Immature natural killer cell (primary cell): ENCODE measurements at places on chromosomes 12 and 14. TPM values are rescaled to one million over a fixed set of nuclear protein-coding genes. Genes with fewer than 3 reads are reported as not detected.

SLC17A8 gene
- not detected for polyA plus RNA-seq

TPPP2 gene
- not detected for polyA plus RNA-seq

FERMT2 gene
- polyA plus RNA-seq: not detected

CISTR gene
- polyA plus RNA-seq: not detected

PLEKHH1 gene
- polyA plus RNA-seq: not detected

BAZ2A gene
- 11.9 TPM for polyA plus RNA-seq

ITGB7 gene
- 389 TPM for polyA plus RNA-seq

PRH2 gene
- polyA plus RNA-seq: not detected

TSPAN8 gene
- polyA plus RNA-seq: not detected

ASIC1 gene
- polyA plus RNA-seq: not detected

OR11H12 gene
- polyA plus RNA-seq: not detected

PPP4R4 gene
- not detected for polyA plus RNA-seq

RAPGEF3 gene
- 0.25 TPM for polyA plus RNA-seq

DNA sequence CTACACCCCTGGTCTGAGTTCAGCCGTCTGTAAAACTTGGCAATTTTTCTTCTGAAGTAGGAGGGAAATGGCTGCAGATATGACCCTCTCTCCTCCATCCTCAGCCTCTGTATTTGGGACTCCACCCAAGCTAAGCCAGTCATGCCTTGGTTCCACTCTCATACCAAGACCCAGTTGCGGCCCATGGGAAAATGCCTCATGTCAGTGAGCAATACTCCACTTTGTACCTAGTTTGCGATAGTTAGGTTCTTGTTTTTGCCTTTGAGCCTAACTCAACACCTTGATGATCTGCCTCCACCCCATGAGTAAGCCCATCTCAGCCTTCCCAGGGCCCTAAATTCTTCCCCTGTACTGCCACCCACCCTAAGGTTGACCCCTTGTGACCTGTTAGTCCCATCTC is 143.4 kb downstream of the HMGA2 start:
- H3K27ac ChIP-seq: no peak overlapping the region
- H3K4me3 ChIP-seq: no peak overlapping the region
- peaks cover 11% of the 10 kb centered on the region for H3K4me1 ChIP-seq
- H3K27me3 ChIP-seq: peaks cover 15% of the 10 kb centered on the region
- no peaks in the 10 kb centered on the region for H3K36me3 ChIP-seq
- no peak for DNase-seq

GRCh38 chr12:176321-177181 is 37.4 kb downstream of the SLC6A12 start:
- H3K27me3 ChIP-seq: peaks cover 5% of the 10 kb centered on the region
- H3K4me3 ChIP-seq: no peak overlapping the region
- DNase-seq: no peak
- H3K4me1 ChIP-seq: peaks cover 13% of the 10 kb centered on the region

GRCh38 chr12:31207799-31208465 is 118.0 kb downstream of the SINHCAF start:
- H3K4me1 ChIP-seq: no peaks in the 10 kb centered on the region
- H3K27me3 ChIP-seq: peaks cover 9% of the 10 kb centered on the region
- DNase-seq: no peak
- H3K36me3 ChIP-seq: no peaks in the 10 kb centered on the region
- H3K27ac ChIP-seq: no peak overlapping the region

DNA sequence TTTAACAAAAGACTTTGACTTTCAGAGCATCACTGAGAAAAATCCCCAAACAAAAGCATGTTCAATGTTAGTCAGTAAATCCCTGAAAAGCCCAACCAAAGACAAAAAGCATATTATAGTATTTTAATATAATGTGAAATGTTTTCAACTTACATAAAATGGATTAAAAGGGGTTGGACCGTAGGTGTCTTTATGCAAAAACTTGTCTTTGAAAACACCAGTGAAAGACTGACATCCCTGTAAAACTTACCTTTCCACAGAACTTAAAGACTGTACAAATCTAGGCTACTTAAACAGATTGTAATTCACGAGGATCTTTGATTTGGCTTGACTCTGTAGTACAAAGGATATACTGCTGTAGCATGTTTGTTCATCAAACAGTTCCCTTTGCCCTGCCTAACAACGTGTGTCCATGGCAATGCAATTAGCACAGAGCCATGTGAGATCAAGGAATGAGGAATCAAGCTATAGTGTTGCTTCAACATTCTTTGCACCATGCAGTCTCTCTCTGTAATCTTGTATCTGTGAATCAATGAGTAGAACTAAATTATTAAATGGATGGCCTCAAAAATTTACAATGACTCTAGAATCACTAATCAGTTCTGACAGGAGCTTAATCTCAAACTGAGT is 138.5 kb upstream of the SYT1 start:
- no peak overlapping the region for H3K4me3 ChIP-seq
- no peaks in the 10 kb centered on the region for H3K4me1 ChIP-seq
- DNase-seq: no peak
- H3K27ac ChIP-seq: no peak overlapping the region

GRCh38 chr14:53027041-53027440 is 76.2 kb upstream of the FERMT2 start:
- DNase-seq: no peak
- peaks cover 6% of the 10 kb centered on the region for H3K4me1 ChIP-seq
- H3K27ac ChIP-seq: no peak overlapping the region
- no peaks in the 10 kb centered on the region for H3K27me3 ChIP-seq
- no peak overlapping the region for H3K4me3 ChIP-seq

GRCh38 chr12:87928031-87928430 is 101.2 kb downstream of the C12orf50 start:
- H3K4me1 ChIP-seq: no peaks in the 10 kb centered on the region
- no peaks in the 10 kb centered on the region for H3K36me3 ChIP-seq
- H3K27ac ChIP-seq: no peak overlapping the region
- no peak for DNase-seq
- peaks cover 2% of the 10 kb centered on the region for H3K27me3 ChIP-seq

DNA sequence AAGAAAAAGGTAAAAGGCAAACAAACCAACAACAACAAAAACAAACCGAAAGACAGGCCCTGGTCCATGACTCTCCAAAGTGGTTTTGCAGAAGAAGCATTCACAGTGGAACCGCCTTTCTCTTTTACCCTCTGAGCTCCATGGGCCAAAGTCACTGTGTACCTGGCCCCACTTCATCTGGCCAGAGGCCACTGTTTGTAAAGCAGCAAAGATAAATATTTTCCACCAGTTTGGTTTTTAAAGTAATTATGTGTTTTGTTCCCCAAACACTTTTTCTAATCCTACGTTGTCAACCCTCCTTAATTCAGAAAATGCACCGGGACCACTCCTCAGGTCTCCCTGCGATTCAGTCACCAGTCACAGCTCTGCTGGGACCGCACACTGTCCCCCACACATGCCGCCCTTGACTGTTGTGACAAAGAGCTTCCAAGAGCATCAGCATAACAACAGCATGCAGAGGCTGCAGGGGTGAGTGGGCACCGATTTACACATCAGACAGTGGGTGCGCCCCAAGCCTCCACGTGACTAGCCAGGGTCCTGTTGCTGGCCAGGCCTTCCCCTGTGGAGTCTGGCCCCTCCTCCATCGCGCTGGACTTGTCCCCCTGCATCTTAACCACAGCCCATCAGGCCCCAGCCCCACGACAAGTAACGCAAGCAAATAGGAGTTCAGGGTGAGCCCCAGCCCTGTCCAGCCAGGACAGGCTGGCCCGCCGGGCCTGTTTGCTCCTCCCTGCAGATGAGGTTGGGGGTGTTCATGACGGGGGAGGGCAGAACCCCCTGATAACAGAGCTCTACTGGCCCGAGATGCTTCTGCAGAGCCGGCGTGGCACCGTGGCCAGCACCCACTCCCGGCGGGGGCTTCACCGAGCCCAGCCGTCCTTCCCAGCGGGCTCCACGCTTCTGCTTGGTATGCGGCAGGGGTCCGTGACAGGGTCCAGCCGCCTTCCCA is 65.2 kb upstream of the DIO3 start:
- H3K4me1 ChIP-seq: no peaks in the 10 kb centered on the region
- peaks cover 4% of the 10 kb centered on the region for H3K27me3 ChIP-seq
- DNase-seq: no peak
- no peak overlapping the region for H3K27ac ChIP-seq
- no peak overlapping the region for H3K4me3 ChIP-seq

DNA sequence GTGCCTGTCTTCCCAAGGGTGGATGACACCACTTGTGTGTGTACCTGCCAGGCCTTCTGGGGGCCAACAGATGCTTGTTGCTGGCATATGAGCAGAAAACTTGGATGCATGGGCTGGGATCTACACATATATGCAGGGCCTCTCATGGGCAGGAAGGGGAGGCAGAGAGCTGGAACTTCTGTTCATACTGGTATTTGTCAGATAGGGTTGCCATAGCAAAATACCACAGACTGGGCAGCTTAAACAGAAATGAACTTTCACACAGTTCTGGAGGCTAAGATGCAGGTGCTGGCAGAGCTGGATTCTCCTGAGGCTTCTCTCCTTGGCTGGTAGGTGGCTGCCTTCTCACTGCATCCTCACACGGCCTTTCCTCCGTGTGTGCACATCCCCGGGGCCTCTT is 121.8 kb downstream of the SUDS3 start:
- H3K36me3 ChIP-seq: no peaks in the 10 kb centered on the region
- H3K4me1 ChIP-seq: no peaks in the 10 kb centered on the region
- peaks cover 2% of the 10 kb centered on the region for H3K27me3 ChIP-seq

- H3K27me3 ChIP-seq: peaks cover 2% of the 10 kb centered on the region
- H3K27ac ChIP-seq: no peak overlapping the region
- no peak overlapping the region for H3K4me3 ChIP-seq
- no peak for DNase-seq
These were observed 207.6 kb upstream of the C14orf180 start for GRCh38 chr14:104371917-104372316.

DNA sequence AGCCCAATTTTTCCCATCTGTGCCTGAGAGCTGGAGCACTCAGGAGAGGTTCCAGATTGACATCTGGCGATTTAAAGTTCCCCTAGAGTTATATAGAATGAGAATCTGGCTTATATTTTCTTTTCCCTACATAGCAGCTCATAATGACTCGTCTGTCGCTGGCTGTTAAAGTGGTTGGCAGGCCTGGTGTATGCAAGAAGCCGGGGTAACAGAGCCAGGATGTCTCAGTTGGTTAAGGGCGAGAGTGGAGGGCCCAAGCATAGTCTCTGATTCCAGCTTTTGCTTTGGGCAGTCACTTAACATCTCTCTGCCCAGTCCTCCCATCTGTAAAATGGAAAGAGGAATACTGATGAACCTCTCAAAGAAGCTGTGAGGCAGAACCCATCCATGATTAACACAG is 751.6 kb downstream of the NOVA1 start:
- H3K36me3 ChIP-seq: no peaks in the 10 kb centered on the region
- H3K27ac ChIP-seq: no peak overlapping the region
- H3K27me3 ChIP-seq: no peaks in the 10 kb centered on the region

- no peaks in the 10 kb centered on the region for H3K36me3 ChIP-seq
- no peak for DNase-seq
- no peak overlapping the region for H3K4me3 ChIP-seq
- H3K4me1 ChIP-seq: no peaks in the 10 kb centered on the region
- no peak overlapping the region for H3K27ac ChIP-seq
- H3K27me3 ChIP-seq: no peaks in the 10 kb centered on the region
These were observed 107.4 kb downstream of the PPM1A start for GRCh38 chr14:60356386-60356785.

- H3K4me1 ChIP-seq: no peaks in the 10 kb centered on the region
- H3K36me3 ChIP-seq: peaks cover 16% of the 10 kb centered on the region
- H3K27ac ChIP-seq: no peak overlapping the region
- H3K4me3 ChIP-seq: no peak overlapping the region
- no peak for DNase-seq
These were observed 24.8 kb downstream of the PLEK2 start for GRCh38 chr14:67387195-67387594.

GRCh38 chr14:64549791-64550620 is at the start of gene PPP1R36:
TSS of gene PPP1R36 (plus strand) at chr14:64549961. CDS start at chr14:64549998, 37 bp downstream.
- peak; percentile 48 for DNase-seq
- H3K4me1 ChIP-seq: peaks cover 14% of the 10 kb centered on the region
- H3K27me3 ChIP-seq: peaks cover 9% of the 10 kb centered on the region
- H3K36me3 ChIP-seq: no peaks in the 10 kb centered on the region
- H3K27ac ChIP-seq: no peak within 1 kb of the TSS

DNA sequence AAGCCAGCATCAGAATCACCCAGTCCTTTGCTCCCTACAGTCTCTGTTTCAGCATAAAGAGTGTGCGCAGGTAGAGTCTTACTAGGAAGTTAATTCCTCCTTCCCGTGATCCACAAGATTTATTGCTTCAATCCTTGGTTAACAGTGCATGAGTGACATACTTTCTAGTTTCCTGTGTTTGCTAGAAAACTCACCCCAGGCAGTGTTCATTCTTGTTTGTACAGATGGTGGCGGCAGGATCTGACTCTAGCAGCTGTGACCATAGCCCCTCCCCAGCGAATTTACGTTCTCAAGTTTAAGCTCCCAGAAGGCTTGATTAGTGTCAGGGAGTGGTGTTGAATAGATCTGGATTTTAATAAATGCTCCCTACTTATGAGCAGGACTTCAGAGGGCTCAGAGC is 75.9 kb upstream of the ANO2 start:
- DNase-seq: no peak
- H3K4me1 ChIP-seq: no peaks in the 10 kb centered on the region
- no peak overlapping the region for H3K4me3 ChIP-seq
- H3K27ac ChIP-seq: no peak overlapping the region
- no peaks in the 10 kb centered on the region for H3K36me3 ChIP-seq

- DNase-seq: no peak
- H3K4me3 ChIP-seq: no peak overlapping the region
- H3K36me3 ChIP-seq: peaks cover 40% of the 10 kb centered on the region
- H3K27me3 ChIP-seq: peaks cover 3% of the 10 kb centered on the region
These were observed 244.4 kb upstream of the GARIN2 start for GRCh38 chr14:66944872-66945271.

DNA sequence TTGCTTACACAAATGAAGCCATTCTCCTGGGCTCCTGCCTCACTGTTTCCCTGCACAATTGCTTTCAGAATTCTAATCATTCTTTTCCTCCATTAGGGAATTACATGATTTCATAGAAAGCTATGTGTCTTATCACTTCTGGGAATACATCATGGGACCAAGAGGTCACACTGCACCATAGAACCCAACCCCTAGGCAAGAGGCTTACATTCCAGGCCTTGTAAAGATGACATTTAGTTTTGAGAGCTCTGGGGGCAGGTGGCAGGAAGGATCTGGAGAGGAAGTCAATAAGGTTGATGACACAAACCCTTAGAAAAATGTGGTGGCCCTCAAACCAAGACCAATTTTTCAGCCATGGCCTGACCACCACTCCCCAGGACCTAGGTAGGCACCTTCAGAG is 57.1 kb downstream of the NUAK1 start:
- H3K4me1 ChIP-seq: no peaks in the 10 kb centered on the region
- H3K4me3 ChIP-seq: no peak overlapping the region
- peaks cover 5% of the 10 kb centered on the region for H3K27me3 ChIP-seq

DNA sequence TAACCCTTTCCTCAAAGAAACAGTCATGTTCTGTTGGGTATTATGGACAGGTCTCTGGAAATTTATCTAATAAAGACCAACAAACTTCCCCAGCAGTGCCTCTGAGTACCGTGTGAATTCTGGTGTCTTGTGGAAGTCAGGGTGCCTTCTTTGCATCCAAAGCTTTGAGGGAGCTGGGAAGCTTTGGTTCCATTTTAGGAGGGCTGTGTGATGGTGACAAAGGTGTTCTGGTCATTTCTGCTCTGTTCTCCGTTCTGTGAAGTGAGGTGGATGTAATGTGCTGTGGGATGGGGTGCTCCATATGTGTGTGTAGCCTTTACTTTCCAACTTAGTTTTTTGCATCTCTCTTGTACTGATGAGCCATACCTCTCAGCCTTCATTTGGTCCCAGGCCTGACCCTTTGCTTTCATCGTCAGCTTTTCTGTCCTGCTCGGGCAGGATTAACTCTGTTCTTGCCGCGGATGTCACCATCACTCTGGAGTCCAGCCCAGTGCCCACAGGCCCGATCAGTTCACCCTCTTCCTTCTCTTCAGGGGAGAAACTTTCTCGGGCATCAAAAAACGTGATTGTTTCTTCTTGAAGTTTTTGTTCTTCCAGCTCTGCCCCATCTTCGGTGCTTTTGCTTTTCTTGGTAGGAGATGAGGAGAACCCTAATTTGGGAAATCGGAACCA is 13.2 kb downstream of the PLD4 start:
- no peaks in the 10 kb centered on the region for H3K36me3 ChIP-seq
- H3K27me3 ChIP-seq: peaks cover 4% of the 10 kb centered on the region
- H3K4me3 ChIP-seq: no peak overlapping the region
